ENCODE measurements at places on chromosomes 11 and 22. TPM values are rescaled to one million over a fixed set of nuclear protein-coding genes. Genes with fewer than 3 reads are reported as not detected.

Gene KCNJ4
- total RNA-seq = 1.6 TPM

Gene P4HA3
- not detected for total RNA-seq

Gene TMEM191C
- total RNA-seq = 0.98 TPM

Gene DCDC1
- 1.1 TPM for total RNA-seq

Gene FADS3
- total RNA-seq = 222 TPM

Gene TKFC
- 15.0 TPM for total RNA-seq

Gene MMP8
- total RNA-seq = not detected

Gene MFRP
- not detected for total RNA-seq

- DNase-seq = no peak
These were observed 15.9 kb downstream of the RTN4RL2 start for GRCh38 chr11:57476047-57476756.

- no peak for DNase-seq
These were observed 85.2 kb upstream of the LINC01488 start for GRCh38 chr11:69396051-69396947.

GRCh38 chr11:130467116-130467900 is 18.9 kb downstream of the ADAMTS15 start:
- DNase-seq = no peak

DNA sequence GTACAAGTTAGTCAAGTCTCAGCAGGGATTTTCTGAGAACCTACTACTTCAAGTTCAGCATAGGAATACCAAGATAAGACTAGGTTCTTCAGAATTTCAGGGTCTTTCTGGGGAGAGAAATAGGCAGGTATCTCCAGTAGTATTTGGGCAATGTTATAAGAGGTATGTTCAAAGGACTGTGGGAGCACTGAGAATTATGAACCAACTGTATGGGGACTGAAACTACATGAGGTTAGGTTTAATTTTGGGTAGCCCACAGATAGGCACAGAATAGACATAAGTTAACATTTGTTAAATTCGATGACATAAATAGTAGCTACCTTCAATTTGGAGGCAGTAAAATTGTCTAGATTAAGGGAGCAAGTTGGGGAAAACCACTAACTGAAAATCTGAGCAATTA is 9.2 kb upstream of the GAB2 start:
- no peak for DNase-seq

GRCh38 chr22:48018346-48018745 is 1255.9 kb downstream of the TBC1D22A start:
- DNase-seq = no peak

DNA sequence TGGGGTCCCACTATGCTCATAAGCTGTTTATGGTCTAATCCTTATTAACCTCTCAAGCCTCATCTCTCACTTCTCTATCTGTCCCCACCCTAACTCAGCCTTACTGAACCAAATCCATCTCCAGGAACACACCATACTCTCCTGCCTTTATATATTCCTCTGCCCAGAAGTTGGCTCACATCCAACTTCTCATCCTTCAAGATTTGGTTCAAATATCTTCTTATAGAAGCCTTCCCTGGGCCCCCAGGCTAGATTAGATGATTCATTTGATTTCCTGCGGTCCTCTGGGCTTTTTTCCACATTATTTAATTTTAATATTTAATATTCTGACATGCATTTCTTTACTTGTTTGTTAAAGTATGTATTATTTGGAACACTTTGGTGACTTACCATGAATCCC is 23.2 kb downstream of the MEI1 start:
- DNase-seq = no peak

GRCh38 chr11:121964591-121964990 is 151.4 kb downstream of the BLID start:
- no peak for DNase-seq

DNA sequence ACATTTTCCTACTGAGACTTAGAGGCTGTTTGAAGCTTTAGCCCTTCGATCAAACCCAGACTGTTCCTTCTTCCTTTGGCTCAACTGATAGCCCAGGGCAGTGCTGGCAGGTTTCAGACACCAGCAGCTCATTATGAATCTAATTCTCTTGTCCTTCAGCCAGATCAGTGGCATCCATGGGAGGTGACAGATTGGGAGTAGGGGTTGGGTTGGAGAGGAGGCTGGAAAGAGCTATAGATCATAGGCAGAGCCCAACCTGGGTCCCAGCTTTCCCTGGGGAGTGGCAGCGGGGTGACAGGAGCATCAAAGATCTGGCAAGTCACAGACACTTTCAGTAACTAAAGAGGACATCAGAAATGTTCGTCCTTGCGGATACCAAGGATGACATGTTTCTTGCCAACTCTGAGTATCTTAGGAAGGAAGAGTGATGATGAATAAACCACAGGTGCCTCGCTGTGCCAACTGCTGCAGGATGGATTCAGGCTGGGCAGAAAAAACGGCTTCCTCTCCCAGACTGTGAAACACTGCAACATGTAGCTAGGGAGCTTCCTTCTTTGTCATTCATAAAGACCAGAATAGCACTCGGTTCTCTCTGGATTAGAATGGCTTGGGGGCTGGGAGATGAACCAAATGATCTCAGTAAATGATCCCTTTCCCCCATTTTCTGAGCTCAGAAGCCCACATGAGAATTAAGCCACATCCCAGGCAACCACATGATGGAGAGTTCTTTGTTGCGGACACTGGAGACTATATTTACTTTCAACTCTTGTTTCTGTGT is 19.1 kb downstream of the ABCC8 start:
- DNase-seq = no peak

DNA sequence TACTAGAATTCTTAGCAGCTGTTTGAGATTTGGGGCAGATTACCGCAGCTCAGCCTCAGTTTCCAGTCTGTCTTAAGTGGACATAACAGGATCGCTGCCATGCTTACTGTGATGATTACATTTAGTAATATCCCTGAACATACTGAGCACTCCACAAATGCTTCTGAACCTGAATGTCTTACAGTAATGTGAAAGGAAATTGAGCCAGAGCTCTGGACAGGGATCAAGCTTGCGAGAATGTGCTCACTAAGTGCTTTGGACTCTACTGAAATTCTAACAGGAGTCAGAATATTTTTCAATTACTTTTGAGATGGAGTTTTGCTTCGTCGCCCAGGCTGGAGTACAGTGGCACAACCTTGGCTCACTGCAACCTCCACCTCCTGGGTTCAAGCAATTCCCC is 118.6 kb upstream of the RASSF10 start:
- DNase-seq = no peak

- no peak for DNase-seq
These were observed 145.5 kb upstream of the ANO3 start for GRCh38 chr11:26186389-26186788.

DNA sequence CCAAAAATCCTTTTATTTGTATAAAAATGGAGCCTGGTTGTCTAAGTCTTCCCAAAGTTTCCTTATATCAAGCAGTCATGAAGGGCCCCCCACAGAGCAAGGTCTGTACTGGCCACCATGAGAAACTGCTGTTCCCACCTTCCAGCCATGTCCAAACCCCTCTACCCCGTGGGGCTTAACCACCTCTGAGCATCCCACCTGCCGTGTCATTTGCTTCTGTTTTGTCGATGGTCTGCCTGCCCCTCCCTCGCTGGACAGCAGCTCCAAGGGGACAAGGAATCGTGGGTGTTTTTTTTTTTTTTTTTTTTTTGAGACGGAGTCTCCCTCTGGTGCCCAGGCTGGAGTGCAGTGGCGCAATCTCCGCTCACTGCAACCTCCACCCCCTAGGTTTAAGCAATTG is 11.1 kb upstream of the ANO1 start:
- DNase-seq = no peak

- DNase-seq = no peak
These were observed 36.2 kb upstream of the RAPSN start for GRCh38 chr11:47485107-47485506.

- no peak for DNase-seq
These were observed 1340.9 kb downstream of the TBC1D22A start for GRCh38 chr22:48103126-48103875.

GRCh38 chr11:132205006-132205405 is 834.6 kb downstream of the NTM start:
- DNase-seq = no peak

- DNase-seq = no peak
These were observed 48.0 kb downstream of the LRRC32 start for GRCh38 chr11:76622493-76623094.

- no peak for DNase-seq
These were observed 44.3 kb downstream of the TBC1D22A start for GRCh38 chr22:46806794-46807193.

DNA sequence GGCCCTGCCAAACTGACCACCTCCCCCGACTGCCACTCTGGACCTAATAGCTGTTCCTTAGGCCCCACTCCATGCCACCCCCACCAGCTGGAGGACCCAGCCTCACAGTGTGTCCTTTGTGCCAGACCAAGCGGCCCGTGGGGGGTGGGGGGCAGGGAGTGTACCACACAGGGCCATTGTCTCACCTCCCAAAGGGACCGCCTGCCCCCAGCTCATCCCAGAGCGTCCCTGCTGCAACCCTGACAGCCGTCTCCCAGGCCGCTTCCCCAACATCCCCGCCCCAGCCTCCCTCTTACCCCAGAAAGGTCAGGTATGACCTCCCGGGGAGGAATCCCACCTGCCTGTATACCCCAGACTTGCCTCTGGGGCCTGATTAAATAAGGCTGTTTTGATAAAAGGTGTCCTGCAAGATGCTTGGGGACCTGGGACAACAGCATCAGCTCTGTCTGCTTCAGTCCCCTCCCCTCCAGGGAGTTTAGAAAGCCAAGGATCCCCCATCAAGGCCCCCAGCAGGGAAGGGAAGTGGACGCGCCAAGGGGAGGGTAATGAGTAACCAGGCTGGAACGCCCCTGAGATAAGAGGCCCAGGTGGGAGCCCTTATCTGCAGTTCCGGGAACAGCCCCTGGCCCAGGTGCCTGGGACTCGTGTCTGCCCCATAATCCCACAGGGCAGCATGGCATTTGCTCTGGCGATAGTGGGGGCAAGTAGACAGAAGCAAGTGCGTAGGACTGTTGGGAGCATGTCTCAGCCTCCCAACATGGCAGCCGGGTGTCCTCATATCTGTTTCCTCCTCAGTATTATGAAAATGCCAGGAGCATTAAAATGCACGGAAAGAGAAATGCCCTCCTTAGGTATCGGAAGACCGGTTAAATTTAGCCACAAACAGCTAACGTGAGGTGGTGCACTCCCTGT is 9.0 kb downstream of the CDC42EP1 start:
- DNase-seq = no peak

DNA sequence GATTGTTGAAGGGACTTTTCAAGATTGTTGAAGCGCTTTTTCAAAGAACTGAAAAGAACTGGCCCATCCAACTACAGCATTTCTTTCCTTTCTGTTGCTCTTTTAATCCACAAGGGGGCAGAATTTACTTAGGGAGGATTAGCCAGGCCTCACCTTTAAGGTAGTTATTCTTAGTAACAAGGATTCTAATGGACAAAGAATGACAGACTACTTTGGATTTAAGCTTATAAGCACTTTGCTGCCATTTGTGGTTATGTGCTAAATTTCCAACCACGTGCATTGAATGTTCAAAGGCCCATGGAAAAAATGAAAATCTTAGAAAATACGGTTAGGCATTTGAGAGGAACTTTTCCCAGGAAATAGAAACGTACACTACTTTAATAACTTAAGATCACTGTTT is 49.5 kb upstream of the HSPA8 start:
- DNase-seq = no peak

GRCh38 chr11:63892228-63892627 is 24.7 kb downstream of the RCOR2 start:
- no peak for DNase-seq

- DNase-seq = no peak
These were observed 6.7 kb upstream of the OOSP4A start for GRCh38 chr11:59957094-59957493.

GRCh38 chr11:72984453-72985077 is 157.6 kb downstream of the FCHSD2 start:
- no peak for DNase-seq

Measured in tibial nerve (tissue), 4 donors.